Fibroblast of villous mesenchyme (primary cell): ENCODE measurements at places on chromosomes 1 and 21. TPM values are rescaled to one million over a fixed set of nuclear protein-coding genes. Genes with fewer than 3 reads are reported as not detected.

Gene RPRD2
- 9.7 and 16.8 TPM in 2 replicates for total RNA-seq

Gene EXOSC10
- 48.0 and 60.5 TPM in 2 replicates for total RNA-seq

Gene BMP8B
- under 0.01 TPM in 1 of 2 replicates, not detected in the other for total RNA-seq

Gene URB2
- 10.3 and 14.7 TPM in 2 replicates for total RNA-seq

Gene S100A3
- total RNA-seq = 18.0 and 20.3 TPM in 2 replicates

Gene IL19
- total RNA-seq = 0.97 and 1.7 TPM in 2 replicates

Gene EEIG2
- 13.5 and 23.7 TPM in 2 replicates for total RNA-seq

Gene IFFO2
- total RNA-seq = 11.2 and 15.5 TPM in 2 replicates

Gene WNT3A
- total RNA-seq = not detected in 2 replicates

Gene NBPF4
- total RNA-seq = under 0.01 TPM in 1 of 2 replicates, not detected in the other

Gene EPHX1
- 17.7 and 31.5 TPM in 2 replicates for total RNA-seq

Gene C4BPA
- total RNA-seq = not detected in 2 replicates

- DNase-seq = no peak
Observed at GRCh38 chr1:52667290-52667689, 30.9 kb downstream of the COA7 start.

- DNase-seq = no peak
Observed at GRCh38 chr1:219347921-219348391, 174.3 kb downstream of the LYPLAL1 start.

GRCh38 chr1:37776946-37777516 is 12.1 kb upstream of the EPHA10 start:
- no peak for DNase-seq

DNA sequence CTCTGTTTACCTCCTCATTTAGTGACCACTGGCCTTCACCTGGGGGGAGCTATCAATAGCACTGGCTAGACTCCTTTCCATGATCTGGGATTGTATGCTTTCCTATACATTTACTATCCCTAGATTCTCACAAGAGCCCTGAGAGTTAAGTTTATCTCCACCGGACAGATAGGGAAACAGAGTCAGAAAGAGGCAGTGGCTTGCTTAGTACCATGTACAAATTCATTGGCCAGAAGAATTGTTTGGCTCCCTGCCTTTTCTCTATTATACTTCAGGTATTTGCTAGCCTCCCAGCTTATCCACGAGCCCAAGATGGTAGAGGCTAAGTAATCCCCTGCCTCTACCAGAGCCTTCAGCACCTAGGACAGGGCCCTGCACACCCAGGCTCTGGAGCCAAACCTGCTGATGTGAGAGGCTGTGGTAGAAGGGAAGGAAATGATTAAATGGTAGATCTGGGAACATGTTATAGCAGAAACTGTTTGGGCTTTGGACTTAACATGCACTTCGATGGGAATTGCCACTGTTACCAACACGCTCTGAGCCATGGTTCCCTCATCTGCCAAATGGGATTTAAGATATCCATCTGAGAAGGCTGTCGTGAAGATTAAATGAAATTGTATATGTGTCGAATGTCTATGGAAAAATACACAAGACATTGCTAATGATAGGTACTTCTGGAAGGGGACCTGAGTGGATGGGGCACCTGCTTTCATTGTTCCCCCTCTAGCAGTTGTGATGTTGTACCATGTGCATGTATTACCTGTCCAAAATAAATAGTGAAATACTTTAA is 3.1 kb upstream of the BLACAT1 start:
- DNase-seq = peak; percentile 56

DNA sequence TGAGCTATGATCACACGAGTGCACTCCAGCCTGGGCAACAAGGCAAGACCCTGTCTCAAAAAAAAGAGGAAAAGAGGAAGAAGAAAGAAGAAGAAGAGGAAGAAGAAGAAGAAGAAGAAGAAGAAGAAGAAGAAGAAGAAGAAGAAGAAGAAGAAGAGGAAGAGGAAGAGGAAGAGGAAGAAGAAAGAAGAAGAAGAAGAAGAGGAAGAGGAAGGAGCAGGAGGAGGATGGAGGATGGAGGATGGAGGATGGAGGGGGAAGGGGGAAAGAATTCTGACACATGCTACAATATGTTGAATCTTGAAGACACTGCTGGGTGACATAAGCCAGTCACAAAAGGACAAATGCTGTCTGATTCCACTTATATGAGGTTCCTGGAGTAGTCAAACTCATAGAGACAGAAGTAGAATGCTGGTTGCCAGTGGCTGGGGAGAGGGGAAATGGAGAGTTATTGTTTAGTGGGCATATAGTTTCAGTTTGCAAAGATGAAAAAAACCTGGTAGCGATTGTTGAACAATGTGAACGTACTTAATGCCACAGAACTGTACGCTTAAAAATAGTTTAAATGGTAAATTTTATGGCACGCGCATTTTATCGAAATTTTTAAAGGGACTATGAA is 47.3 kb upstream of the COA6 start:
- no peak for DNase-seq

GRCh38 chr1:15693371-15693770 is 9.3 kb downstream of the PLEKHM2 start:
- no peak for DNase-seq

GRCh38 chr1:94793296-94793656 is 26.9 kb upstream of the SLC44A3 start:
- DNase-seq = peak; percentile 88

DNA sequence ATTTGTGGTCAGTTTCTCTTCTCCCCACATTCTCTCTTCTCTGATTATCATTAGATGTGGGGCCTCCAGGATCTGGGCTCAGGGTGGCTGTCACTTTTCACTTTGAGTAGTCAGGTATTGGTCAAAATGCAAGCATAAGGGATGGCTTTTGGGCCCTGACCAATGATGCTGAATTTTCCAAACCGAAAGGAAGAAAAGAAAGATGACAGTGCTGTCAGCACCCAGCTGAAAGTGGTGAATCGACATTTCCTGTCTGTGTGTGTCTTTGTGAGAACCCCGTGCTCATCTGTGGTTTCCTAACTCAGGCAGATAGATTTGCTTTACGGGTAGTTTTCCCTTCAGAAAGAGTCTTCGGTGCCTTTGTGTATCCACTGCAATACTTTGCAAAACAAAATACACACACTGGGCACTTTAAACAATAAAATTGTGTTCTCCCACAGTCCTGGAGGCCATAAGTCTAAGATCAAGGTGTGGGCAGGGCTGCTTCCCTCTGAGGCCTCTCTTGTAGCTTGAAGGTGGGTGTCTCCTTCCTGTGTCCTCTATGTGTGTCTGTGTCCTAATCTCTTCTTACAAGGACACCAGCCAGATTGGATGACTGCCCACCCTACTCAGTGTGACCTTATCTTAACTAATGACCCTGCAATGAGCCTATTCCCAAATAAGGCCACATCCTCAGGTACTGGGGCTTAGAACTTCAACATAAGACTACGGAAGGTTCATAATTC is 274.8 kb upstream of the AJAP1 start:
- no peak for DNase-seq

GRCh38 chr1:233094691-233095090 is 144.3 kb downstream of the NTPCR start:
- DNase-seq = no peak

DNA sequence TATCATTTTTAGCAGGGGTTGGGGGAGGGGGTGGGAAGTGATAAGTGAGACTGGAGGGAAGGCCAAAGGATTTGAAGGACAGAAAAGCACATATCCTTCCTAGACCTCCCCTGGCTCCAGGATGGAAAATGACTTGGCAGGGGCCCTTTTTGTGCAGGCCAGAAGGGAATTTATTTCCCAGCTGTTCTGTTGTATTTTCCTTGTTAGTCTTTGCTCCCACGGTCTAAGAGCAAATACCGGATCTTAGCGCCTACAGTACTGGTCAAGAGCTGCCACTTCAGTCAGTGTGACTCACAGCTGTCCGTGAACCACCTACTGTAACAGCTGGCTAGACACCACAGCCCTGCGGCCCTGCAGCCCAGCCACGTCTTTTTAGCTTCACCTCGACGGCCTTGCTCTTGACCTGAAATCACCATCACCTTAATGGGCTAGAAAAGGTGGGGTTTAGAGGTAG is 51.0 kb upstream of the ERRFI1 start:
- peak; percentile 93 for DNase-seq

- no peak for DNase-seq
Observed at GRCh38 chr1:76264642-76265041, 190.1 kb downstream of the ST6GALNAC3 start.

DNA sequence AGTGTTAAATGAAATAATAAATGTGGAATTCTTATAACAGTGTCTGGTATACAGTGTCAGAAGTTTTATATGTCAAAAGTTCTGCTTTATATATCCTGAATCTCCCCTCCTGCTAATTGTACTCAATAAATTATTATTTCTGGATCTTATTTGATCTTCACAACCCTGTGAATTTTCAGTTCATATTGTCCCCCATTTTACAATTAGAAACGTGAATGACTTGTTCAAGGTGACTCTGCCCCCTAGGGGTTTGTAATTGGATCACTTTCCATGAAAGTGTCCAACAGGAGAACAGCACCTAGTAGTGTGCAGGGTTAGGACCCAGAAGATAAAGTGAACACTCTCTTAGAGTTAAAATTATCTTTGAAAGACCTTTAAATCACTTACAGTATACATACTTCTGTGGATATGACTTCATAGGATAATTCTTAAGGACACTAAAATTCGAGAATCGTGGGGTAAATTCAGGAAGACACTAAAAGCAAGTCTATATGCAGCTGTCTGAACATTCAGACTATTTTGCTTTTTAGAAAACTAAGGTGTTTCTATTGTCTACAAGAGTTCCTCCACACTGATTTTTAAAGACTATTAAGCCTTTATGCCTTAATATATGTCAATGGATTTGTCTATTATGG is 4.5 kb upstream of the DDR2 start:
- peak; percentile 52 for DNase-seq

DNA sequence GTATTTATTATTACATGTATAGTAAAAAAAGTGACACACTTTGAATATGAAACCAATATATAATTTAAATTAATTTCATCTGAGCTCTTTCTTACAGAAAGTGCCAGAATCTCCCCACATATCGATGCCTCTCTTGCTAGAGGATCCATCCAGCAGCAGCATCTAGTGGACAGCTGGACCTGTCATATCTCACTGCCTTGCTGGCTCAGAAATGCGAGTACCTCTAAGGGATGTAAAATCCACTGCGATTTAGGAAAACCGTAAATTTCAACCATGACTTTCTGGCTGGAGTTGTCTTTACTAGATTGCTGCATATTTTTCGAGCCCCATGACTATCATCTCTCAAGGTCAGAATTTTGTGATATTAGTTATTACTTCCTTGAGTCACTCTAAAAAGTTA is 333.8 kb downstream of the NEGR1 start:
- no peak for DNase-seq

DNA sequence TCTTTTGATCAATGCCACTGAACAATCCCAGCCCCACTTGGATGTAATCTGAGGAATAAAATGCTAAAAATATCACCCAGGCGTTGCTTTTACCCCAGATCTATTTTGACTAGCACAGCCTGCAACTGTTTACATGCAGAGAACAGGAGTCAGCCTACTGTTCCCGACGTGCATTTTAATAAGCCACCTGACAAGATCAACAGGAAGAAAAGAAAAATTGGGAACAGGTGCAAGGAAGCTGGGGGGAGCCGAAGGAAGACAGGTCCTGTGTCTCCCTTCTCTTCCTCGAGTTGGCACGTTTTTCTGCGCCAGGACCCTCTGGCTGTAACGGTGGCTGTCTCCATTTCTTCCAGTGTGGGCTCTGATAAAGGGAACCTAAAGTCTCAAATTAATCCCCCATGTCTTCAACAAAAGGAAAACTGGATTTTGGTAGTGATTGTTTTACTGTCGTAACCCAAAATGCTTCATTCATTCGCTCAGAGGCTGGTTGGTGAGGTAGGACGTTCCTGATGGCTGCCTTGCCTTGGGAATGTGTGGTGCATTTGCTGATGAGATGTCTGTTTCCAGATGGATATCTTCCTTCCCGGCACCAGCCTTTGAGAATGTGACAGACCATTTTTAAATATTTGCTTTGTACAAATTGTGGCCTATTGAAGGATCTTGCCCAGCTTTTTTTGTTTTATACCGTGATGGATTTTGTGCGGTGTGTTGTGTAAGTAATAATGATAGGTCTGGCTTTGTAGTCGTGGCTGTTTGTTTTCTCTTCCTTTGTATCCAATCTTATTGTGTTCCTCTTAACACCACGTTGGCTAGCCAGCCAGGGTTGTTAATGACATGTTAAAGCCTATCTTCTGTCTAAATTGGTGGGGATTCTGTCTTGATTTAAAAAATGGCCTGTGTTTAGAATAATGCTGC is 117.5 kb downstream of the C1orf21 start:
- DNase-seq = no peak
